ENCODE measurements at places on chromosomes 5 and 9.

DNA sequence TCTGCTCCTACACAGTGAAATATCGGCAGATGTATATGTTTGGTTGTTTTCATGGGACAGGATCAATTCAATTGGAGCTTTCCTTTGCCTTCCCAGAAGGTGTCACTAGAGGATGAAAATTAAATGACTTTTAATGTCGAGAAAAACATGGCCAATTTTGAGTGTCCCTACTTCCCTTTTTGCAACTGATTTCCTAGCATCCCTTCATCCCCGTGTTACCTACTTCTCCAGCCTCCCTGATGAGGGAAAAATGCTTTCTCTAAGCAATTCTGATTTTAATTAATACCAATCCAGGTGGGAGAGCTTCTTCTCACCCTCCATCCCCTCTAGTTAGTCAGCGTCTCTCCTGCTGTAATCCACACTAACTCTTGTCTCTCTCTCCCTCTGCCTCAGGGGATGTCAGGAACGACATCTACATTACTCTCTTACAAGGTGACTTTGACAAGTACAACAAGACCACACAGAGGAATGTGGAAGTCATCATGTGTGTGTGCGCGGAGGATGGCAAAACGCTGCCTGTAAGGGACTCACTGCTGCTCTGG is 64.9 kb downstream of the DOCK2 start:
- no peak for DNase-seq

GRCh38 chr5:114367029-114367428 is 5.2 kb downstream of the KCNN2 start:
- DNase-seq: no peak

GRCh38 chr9:800591-801150 is 40.8 kb upstream of the DMRT1 start:
- no peak for DNase-seq

DNA sequence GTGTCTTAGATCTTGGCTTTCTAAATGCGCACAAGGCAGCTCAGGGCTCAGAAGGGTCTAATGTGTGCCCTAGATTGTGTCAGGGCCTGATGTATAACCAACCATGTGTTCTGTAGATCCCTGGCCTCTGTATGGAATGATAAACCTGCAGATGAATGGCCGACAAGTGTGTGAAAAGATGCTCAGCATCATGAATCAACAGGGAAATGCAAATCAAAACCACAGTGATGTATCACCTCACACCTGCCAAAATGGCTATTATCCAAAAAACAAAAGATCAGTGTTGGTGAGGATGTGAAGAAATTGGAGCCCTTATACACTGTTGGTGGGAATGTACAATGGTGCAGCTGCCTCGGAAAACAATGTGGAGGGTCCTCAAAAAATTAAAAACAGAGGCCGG is 489.8 kb downstream of the SEMA5A start:
- no peak for DNase-seq

- no peak for DNase-seq
These were observed 108.6 kb upstream of the EGFLAM start for GRCh38 chr5:38149815-38150195.

- no peak for DNase-seq
These were observed 66.3 kb upstream of the ZFR start for GRCh38 chr5:32510860-32511259.

DNA sequence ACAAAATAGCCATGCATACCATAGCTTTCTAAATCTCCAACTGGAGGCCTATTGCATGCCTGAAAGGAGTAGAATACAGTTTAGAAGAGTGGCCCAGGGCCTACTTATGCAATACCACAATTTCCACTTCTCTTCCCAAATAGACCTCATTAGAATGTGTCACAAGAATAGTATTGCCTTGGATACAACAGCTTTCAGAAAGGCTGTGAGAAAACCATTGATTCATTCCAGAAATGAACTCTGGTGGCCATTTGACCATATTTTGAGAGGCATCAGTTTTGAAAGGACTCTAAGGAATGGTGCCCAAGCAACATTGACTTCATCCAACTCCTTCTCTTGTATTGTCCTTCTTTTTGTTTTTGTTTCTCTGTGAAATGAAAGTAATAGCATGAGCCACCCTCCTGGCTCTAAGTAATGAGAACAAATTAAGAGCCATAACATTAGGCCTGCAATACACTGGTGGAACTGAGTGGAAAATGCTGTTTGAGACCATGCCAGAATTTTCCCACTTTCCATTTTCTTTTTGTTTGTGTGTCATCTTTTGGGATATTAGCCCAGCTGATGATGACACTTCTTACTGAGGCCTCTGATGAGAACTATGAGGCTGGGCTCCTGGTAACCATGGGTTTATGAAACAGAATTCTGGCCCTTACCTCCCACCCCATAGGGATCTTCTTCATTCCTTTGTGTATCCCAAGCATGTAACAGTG is 90.2 kb downstream of the TMEM174 start:
- DNase-seq: no peak

DNA sequence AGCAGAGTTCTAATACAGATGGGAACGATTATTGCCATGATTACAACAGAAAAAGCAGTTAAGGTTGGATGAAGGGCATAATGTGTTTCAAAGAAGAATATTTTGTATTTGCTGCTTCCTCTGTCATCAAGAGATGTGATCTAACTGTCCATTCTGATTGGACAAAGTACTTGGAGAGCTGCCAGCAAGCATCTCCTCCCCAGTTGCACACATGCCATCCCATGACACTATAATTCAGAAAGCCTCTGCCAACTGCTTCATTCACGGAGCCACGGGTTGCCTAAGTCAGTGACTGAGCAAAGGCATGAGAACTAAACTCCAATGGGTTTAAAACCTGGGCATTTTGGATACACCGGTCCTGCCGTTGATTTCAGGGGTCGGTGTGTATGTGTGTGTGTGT is 253.8 kb downstream of the CRB2 start:
- DNase-seq: no peak

DNA sequence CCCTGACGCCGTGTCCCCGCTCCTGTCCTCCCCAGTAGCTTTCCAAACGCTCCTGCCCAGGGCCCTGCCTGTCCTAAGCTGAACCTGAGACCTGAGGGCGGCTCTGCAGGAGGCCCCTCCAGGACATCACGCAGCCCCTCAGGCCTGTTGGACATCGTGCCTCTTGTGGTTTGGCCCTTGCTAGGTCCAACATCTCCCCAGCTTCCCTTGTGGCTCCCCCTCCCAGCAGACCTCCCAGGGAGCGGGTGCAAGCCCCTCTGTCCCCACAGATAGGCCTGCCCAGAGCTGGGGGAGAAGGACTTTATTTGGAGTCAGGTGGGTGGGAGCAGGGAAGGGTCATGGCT is 4.1 kb downstream of the OBP2B start:
- no peak for DNase-seq

GRCh38 chr5:91532281-91532680 is 149.2 kb upstream of the ARRDC3 start:
- no peak for DNase-seq

DNA sequence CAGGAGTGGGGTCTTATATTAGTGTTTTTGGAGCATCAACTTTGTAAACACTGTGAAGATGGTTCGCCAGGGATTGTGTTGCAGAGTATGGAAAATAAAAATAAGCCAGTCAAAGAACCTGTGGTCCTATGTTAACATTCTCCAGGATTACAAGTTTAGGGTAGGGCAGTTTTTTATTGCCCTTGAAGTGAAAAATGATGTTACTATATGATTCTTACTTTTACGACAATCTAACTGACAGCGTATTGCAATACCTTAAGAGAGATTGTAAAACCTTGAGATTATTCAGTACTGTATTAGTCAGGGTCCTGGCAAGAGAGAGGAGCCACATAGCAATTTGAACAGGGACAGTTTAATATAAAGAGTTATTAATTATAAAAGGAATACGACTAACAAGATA is 144.7 kb upstream of the ZNF608 start:
- no peak for DNase-seq

DNA sequence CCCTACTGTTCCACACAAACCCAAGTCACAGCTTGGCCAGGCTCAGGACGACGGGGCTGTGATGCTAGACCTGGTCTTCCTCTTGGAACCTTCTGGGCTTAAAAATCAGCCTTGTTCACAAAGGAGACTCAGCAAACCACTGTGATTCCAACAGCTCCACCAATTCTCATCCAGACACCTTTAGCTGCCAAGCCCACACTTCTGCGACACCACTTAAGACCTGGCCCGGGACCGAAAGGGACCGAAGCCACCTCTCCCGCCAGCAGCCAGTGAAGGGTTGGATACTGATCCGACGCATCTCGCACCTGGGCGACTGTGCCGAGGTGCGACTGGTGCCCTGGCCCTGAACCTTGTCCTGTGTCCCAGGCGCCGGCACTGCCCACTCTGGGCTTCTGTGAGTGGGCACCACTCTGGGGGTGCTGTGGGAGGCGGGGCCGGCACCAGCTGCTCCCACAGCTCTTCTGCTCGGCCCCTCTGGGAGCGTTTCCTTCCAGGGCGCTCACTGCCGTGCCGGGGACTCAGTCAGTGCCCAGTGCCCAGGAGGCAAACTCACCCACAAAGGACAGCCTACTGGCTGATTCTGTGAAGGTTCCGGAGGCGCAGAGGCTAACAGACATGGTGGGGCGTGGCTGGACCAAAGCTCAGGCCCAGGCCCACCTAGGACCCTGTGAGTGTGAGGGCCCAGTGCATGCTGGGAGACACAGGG is 50.9 kb downstream of the EXD3 start:
- no peak for DNase-seq

GRCh38 chr5:62017092-62017491 is 288.9 kb upstream of the KIF2A start:
- no peak for DNase-seq

GRCh38 chr9:79621916-79622575 is 50.3 kb downstream of the TLE4 start:
- DNase-seq: no peak

- DNase-seq: no peak
These were observed 96.5 kb downstream of the PPARGC1B start for GRCh38 chr5:149826574-149826973.

DNA sequence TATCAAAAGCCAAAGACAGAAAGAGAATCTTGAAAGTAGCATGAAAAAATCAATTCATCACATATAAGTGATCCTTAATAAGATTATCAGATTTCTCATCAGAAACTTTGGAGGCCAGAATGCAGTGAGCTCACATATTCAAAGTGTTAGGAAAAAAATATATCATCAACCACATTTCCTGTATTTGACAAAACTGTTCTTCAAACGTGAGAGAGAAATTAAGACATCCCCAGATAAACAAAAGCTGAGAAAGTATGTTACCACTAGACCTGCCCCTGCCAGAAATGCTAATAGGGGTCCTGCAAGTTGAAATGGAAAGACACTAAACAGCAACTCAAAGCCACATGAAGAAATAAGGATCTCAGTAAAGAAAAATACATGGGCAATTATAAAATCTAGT is 29.9 kb downstream of the HACD4 start:
- DNase-seq: no peak

DNA sequence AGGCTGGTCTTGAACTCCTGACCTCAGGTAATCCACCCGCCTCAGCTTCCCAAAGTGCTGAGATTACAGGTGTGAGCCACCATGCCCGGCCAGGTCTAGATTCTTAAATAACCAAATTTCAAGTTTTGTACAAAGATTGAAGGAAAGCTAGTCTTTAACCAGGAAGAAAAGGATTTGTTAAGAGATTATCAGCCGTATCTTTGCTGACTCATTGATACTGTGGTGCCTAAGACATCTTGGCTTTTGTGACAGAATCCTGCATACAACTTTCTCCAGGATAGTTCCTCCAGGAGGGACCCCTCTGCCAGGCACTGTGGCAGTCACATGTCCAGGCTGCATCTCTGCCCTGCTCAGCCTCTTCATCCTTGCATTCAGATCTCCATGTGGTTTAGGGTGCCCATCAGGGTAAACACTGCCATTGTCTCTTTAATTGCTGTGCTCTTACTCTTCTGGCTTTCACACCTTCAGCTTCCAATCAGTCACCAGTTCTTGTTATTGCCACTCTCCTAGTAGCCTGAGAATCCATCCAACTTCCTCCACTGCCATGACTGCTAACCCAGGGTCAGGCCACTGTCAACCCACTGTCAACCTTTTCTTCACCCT is 10.0 kb downstream of the MAP3K1 start:
- no peak for DNase-seq

DNA sequence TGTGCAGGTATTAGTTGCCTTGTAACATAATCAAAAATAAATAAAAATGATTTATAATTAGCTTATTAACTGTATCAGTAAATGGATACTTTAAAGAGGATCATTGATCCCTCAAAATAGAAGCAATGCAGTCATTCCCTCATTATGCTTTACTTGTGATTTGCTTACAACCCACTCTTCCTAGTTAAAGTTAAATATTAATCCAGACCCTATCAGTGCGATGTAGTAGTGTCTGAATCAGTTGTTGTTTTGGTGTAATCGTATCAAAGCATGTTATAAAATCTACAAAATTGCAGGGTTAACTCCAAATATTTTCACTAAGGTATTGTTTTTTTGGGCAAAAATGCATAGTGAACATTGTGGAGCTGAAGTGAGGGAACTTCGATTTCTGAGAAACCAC is 17.6 kb downstream of the TENT4A start:
- DNase-seq: no peak

- no peak for DNase-seq
These were observed 40.6 kb downstream of the TNFSF8 start for GRCh38 chr9:114889802-114890224.

- peak; percentile 20 for DNase-seq
These were observed 40.3 kb upstream of the GNE start for GRCh38 chr9:36298566-36298965.

GRCh38 chr5:115440782-115441451 is 103.7 kb downstream of the FEM1C start:
- DNase-seq: no peak

Measured in SK-N-MC (cell line).